ENCODE measurements at places on chromosomes 1 and 21.
A peak's percentile ranks its signal among the peaks of the same experiment; 100 is the strongest.

DNA sequence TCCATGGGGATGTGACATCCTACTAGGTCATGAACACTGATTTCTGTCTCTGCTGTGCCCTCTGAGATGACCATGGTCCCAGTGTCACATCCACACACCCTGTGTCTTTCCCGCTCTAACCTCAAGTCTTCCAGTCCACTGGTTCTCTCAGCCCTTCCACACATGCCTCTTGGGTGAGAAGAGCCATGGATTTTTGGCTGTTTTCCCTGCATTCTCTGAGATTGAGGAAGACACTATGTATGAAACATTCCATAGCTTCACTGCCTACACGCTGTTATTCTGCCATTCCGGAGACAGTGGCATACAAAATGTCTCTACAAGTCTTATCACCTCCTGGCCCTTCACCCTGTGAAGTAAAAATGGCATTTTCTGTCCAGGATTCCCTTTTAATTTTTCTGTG, 247.3 kb downstream of the BACH1 start:
- DNase-seq, result no peak

GRCh38 chr1:237032029-237032428, 10.0 kb upstream of the RYR2 start:
- no peak for DNase-seq

- DNase-seq, result no peak
Observed at GRCh38 chr1:6152181-6152580, 27.9 kb downstream of the CHD5 start.

GRCh38 chr1:228164561-228165371, 838 bp upstream of the IBA57 start:
- no peak for DNase-seq

DNA sequence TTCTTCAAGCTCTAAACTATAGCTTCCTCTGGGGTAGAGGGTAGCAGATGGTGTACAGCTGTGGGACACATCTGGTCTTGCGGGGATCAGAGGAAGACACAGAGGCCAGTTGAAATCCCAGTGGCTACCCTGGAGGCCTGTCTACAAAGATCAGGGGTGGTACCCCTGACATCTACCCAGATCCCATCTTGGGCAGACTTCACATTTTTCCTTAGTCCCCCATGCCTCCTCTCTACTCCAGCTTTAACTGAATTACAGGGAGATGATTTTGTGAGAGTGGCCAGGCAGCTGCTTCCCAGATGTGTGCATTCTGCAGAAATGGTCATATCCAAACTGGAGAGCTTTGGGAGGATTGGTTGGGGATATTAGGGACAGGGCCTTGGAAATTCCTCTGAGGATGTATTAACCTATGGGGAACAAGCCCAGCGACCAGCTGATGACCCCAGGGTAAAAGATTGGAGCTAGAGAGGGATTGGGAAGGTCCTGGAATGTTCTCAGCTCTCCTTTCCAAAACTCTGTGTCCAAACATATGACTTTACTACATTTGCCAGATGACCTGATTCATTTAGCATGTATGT, 9.6 kb upstream of the CD34 start:
- DNase-seq, result no peak

- DNase-seq, result peak; percentile 10
Observed at GRCh38 chr1:240611228-240611618, 732 bp downstream of the GREM2 start.

DNA sequence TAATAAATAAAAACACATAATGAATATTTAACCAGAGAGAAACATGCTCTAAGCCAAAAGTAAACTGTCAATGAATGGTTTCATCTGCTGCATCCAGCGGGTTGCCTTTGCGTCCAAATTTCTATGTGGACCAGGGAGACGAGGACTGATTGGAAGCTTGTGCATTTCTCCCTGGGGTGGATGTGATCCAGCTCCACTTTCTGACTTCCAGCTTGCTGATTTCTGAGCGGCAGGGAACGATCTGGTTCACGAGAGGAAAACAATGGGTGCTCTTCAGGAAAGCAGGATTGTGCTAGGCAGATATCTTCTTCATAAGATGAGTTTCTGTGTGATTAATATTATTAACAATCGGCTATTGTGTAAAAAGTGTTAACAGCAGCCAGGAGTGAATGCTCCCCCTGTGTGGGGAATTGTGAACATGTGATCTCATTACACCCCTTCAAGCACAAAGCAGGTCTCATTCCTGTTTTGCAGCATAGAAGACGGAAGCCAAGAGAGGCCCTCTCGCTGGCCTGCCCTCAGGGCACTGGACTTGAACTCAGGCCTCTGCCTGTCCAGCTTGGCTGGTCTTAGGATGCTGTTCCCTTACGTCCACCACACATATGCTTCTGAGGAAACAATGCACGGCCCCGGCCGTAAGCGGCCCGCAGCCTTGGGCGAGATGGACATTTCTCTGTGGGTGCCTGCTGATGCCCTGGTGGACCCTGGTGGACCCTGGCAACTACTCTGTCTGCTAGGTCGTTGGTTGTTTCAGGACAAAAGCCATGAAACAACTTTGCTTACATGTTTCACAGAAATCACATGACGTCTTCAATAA, 183.4 kb upstream of the C1orf174 start:
- no peak for DNase-seq

DNA sequence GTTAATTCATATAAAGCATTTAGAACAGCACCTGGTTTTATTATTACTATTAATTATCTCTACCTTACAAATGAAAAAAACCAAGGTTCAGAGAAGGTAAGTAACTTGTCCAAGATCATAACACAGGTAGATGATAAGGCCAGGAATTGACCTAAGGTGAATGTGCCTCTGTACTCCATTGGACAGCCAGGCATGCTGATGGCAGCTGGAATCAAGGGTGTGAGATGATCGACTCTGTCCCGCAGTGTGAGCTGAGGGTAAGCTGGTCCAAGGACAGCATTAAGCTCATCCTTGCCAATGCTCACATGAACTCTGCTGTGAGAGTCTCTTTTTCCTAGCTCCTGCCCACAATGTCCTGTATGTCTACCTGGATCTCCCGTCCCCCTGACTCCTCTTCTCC, 58.4 kb downstream of the DMAP1 start:
- DNase-seq, result no peak

GRCh38 chr21:26840201-26840600, 5.0 kb downstream of the ADAMTS1 start:
- no peak for DNase-seq

GRCh38 chr1:237877631-237878030, 13.1 kb downstream of the ZP4 start:
- no peak for DNase-seq

DNA sequence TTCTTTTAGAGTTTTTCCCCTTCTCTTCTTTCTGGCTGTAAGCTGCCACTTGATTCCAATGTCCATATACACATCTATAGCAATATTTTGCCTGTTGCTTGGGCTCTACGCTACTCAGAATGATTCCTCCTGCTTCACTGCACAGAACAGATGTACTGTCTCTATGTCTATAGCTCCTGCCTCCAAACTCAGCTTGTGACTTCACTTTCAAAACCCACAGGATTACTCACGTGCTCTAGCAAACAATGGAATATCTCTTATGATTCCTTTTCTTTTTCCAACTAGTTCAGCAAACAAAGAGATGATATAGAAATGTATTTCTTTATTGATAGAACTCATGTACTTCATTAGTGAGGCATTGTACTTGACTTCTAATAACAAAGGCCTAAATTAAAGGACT, 80.5 kb upstream of the SOX13 start:
- DNase-seq, result no peak

DNA sequence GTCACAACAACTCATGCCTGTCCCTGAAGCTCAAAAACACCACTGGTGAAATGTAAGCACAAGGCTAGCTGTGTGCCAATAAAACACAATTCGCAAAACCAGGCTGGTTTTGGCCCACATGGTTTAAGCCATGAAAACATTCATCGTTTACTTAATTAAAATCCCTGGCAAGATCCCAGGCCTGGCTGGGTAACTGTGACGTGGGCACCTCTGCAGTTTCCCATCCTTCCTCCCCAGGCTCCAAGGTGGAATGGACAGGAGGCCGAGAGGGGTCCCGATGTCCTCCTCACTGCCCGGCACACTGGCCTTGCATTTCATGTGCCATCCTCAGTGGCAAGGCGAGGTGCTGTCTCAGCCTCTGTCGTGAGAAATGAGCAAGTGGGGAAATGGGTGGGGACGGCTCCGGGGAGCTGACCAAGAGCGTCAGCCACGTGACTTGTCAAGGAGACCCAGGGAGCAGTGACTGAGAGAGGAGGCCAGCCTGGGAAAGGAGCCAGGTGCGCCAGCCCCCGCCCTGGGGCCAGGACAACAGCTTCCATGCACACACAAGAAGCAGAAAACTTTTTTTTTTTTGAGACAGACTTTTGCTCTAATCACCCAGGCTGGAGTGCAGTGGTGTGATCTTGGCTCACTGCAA, 153.1 kb upstream of the RAB4A start:
- DNase-seq, result no peak

- no peak for DNase-seq
Observed at GRCh38 chr21:44972821-44973220, 33.0 kb downstream of the SLX9 start.

GRCh38 chr1:149965440-149965839, 28.8 kb upstream of the MTMR11 start:
- no peak for DNase-seq

DNA sequence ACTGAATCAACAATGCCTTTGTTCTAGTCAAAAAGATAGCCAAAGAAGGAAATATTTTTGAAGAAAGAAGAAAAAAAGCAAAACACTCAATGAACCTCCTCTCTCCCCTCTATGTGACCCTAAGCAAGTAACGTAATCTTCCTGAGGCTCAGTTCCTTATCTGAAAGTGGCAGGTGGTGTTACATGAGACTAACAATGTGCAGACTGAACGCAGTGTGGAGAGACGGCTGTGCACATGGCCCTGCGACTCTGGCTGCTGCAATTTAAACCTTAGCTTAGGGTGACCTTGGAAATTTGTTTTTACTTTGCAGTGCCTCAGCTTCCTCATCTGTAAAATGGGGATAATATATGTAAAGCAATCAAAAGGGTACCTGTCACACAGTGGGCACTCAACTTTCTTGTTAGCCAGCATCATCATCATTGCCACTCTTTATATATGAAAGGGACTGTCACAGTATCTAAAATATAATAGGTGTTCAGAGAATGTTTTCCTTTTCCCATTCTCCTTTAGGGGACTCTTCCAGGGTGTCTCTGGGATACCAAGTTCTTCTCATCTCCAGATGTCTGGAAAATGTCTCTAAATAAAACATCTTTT, 100.1 kb upstream of the JUN start:
- DNase-seq, result no peak

DNA sequence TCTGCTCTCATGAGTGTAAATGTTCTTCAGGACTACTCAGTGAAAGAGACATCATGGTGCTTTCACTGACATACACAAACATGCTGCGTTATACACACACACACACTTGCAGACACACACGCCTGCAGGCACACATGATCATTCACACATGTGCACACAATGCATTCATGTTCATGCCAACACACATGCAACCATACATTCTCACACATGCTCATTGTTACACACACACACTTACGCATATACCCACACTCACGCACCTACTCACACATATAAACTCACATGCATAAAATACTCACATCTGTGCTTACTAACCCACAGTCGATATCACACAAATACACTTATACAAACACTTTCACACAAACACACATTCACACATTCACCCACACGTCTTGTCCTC, 241.6 kb downstream of the LMX1A start:
- no peak for DNase-seq

GRCh38 chr1:77504986-77505385, 177.5 kb downstream of the ZZZ3 start:
- no peak for DNase-seq

DNA sequence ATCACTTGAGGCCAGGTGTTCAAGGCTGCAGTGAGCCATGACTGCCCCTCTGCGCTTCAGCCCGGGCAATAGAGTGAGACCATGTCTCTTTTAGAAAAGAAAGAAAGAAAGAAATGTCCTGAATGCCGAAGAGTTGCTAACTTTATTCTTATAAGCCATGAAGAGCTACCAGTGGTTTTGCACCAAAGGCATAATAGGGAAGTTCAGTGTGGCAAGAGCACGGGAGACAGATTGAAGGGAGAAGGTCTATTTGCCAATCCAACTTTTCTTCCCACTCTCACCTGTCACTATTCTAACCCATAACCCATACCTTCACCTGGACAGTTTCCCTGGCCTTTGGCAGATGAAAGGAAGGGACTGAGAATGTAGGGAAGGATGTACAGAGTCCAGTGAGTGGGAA, 4.4 kb upstream of the PEA15 start:
- DNase-seq, result no peak

GRCh38 chr1:112778137-112778536, 63.0 kb upstream of the PPM1J start:
- DNase-seq, result no peak

DNA sequence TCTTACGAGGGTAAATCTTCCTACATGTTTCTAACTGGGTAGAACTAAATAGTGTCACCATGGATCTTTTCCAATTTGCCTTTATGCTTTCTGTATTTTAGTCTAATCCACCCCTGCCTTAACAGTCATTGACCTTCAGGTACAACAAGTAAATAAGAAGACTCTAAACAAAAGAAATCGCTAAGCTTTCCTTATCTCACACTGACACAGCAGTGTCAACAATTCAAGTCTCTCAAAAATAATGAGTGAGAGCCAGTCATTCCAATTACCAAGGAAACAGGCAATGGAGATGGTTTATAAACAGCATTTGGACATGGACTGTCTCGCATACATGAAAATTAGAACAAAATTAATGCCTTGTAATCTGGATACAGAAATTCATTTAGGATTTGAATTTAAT, 365.8 kb downstream of the VAV3 start:
- DNase-seq, result no peak

- DNase-seq, result no peak
Observed at GRCh38 chr1:67372898-67373297, 57.3 kb downstream of the SERBP1 start.

DNA sequence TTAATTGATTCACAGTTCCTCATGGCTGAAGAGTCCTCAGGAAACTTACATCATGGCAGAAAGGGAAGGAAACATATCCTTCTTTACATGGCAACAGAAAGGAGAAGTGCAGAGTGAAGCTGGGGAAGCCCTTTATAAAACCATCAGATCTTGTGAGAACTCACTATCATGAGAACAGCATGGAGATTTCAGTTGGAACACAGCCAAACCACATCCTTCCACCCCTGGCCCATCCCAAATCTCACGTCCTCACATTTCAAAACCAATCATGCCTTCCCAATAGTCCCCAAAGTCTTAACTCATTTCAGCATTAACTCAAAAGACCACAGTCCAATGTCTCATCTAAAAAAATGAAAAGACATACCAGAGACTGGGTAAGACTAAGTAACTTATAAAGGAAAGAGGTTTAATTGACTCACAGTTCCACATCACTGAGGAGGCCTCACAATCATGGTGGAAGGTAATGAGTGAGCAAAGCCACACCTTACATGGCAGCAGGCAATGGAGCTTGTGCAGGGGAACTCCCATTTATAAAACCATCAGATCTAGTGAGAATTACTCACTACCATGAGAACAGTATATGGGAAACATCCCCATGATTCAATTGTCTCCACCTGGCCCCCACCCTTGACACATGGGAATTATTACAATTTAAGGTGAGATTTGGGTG, 105.2 kb downstream of the MRPL39 start:
- DNase-seq, result no peak

All from G401 (cell line).